Progenitor cell of endocrine pancreas (in vitro differentiated cells): ENCODE measurements at places on chromosomes 11 and 22. TPM values are rescaled to one million over a fixed set of nuclear protein-coding genes. Genes with fewer than 3 reads are reported as not detected.

DNA sequence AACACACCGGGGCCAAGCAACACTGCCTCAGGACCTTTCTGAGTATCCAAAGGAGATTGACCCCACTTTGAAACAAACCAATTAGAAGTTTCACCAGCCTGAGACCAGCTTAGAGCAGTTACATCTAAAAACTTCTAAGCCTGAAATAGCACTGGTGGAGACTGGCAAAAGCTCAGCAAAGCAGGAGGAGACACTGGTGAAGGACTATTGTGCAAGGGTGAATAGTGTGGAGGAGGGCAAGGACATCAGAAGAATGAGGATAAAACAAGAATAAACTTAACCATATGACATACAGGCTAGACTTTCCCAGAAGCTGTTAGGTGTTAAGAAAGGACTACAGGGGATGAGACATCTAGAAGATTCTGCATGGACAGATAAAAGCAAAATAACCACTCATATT is 152.4 kb downstream of the FCHSD2 start:
- DNase-seq: no peak

- DNase-seq: no peak
These were observed 30.2 kb downstream of the C22orf31 start for GRCh38 chr22:29031227-29032011.

DNA sequence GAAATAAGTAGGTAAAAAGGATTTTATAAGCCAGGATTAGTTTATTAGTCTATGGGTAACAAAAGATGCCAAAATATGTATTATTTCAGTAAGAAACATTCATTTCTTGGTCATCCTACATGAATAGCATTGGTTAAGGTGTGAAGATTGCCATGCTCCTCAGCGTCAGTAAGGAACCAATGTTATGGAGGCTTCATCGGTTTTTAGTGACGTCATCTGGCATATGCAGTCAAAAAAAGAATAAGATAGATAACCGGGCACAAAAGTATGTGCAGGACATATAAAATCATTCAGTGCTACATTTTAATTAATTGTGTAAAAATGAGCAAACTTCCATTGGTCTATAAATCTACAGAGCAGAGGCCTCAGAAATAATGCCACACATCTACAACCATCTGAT is 29.4 kb downstream of the TRIM5 start:
- DNase-seq: no peak

GRCh38 chr11:30356391-30356790 is 33.5 kb downstream of the ARL14EP start:
- no peak for DNase-seq

GRCh38 chr11:76695133-76695532 is 24.6 kb upstream of the LRRC32 start:
- no peak for DNase-seq

TRIM48 gene
- total RNA-seq: not detected in 2 replicates

RBMXL2 gene
- 0.14 TPM in 1 of 2 replicates, not detected in the other for total RNA-seq
